ENCODE measurements at places on chromosomes 5 and 9.

- no peak for DNase-seq
Observed at GRCh38 chr9:8684978-8685708, 885.6 kb upstream of the DMAC1 start.

DNA sequence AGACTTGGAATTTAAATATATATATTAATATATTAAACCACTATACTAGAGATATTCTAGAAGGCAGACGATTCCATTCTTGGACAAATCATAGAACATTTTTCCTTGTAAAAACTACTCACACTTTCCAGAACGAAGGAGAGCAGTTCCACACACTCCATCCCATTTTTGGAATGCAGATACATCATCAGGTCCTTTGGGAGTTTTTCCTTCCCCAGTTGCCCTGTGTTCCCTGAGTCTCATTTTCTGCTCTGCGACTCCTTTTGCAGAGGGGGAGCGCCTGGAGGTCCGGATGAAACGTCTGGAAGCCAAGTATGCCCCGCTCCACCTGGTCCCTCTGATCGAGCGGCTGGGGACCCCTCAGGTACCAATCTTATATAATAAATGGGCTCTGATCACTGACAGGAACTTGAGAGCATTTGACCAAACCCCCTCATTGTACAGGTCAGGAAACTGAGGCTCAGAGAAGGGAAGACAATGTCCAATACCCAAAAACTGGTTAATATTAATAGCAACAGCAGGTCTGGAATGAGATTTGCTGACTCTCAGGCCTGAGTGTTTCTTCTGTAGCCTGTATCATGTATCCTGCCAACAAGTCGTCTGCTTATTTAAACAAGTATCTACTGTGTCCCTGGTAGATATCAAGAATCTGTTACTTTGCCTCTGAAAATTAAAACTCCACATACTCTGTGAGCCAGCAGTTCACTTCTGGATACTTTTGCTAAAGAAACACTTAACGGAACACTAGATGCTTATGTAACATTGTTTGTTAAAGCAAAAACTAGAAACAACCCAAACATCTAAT is 76.8 kb upstream of the NIPAL4 start:
- DNase-seq: no peak

GRCh38 chr5:133698646-133699526 is 86.5 kb upstream of the FSTL4 start:
- DNase-seq: no peak

- DNase-seq: no peak
Observed at GRCh38 chr5:106269252-106269843, 1401.4 kb downstream of the EFNA5 start.

GRCh38 chr9:14547245-14548060 is 145.8 kb downstream of the ZDHHC21 start:
- no peak for DNase-seq

DNA sequence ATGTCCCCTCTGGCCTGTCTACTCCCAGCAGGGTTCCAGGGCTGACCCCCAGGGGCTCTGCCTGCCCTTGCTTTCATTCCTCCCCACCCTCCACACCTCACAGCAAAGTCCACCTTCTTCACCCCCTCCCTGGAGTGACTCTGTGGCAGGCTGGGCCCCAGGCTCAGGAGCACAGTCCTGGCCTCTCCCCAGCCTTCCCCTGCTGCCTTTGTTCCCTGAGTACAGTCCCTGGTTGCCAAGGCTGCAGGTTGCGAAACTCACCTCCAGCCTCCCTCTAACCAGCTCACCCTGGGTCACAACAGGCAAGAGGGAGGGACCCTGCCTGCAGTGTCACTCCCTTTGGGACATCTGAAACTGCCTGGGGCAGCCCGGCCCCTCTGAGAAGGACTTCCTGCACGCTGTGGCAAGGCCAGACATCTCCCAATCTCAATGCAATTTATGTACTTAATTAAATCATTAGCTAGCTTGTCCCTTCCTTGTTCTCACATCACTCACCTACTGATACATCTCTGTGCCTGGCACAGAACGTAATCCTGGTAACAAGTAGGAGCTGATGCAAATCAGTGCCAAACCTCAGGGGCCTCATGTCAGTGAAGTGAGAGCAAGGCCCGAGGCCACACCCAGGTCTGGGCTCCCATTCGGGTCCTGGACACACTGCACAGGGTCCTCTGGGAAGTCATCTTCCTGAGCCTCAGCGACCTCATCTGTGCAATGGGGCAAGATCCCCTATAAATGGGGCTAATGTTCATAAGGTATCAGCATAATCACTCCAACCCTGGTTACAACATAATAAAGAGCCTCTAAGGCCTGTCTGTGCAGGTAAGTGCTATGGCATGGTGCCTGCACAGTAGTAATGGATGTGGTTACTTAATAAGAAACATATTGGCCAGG is 27.3 kb upstream of the TRIM14 start:
- no peak for DNase-seq

DNA sequence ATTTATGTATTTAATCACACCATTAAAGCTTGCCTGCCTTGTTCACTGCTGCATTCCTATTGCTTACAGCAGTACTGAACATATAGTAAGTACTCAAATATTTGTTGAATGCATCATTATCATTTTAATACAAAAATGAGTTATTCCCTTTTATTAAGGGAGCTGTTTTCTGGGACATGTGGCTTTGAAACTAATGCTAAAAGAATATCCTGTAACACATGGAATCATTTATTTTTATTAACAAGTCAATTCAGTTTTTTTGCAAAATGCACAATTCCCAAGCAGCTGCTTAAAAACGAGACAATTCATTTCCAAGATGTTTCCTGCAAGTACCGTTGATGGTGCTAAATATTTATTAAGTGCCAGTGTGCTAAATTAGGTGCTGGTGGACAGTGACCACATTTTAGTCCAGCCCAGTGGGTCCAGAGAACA is 148.3 kb upstream of the NR3C1 start:
- no peak for DNase-seq

- peak; percentile 3 for DNase-seq
Observed at GRCh38 chr5:150642991-150643710, 2.7 kb downstream of the SYNPO start.

DNA sequence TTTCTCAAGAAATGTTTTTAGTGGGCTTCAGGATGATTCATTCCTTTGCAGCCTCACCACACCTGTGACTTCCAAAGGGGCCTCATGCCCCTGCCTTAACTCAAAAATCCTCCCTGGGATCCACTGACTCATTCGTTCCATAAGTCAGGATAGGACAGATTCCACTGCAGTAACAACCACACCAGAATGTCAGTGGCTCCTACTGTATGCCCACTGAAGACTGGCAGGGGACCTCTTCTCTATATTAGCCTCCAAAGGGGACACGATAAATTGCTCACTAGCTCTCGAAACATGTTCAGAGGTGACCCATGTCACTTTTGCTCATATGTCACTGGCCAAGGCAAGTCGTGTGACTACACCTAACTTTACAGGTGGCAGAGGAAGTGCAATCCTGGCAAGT is 25.7 kb upstream of the LHX2 start:
- no peak for DNase-seq

DNA sequence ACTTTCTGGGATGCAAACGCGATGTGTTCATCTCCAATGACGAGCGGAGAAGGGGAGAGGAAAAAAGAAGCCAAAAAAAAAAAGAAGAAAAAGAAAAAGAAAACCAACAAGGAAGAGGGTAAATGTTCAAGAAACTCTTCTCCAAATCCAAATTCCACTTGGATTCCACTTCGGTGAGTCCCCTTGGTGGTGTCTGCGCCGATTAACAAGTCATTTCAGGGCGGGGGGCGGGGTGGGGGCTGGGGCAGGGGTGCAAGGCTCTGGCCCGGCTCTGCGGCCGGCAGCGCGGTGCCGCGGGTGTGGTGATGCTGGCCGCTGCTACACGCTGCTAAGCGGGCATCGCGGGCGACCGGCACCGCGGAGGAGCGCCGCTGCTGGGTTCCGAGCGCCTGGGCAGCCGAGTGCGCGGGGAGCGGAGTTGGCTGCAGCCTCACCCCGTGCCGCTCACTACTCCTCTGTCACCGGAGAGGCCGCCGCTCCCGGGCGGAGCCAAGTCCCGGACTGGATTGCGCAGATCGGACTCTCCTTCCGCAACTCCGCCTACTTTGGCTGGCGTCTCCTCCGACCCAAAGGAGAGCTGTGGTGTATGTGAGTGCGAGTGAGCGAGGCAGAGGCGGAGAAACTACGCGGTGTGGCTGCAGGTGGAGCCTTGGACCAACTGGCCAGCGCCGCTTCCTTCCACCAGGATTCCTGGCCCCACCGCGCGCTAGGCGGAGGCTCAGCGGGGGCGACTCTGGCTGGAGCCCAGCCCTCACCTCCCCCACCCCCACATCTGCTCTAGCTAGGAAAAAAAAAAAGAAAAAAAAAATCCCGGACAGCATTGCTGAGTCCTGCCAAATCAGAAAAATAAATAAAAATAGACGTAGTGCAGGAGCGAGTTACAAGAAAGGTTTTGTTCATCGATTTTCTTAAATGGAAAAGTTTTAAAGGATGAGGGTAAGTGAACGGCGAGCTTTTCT is at the start of gene SEMA6A:
Gene SEMA6A, minus strand, starts transcription at position 457 of the 959 bp plus-strand sequence. CDS start 69,879 bp downstream, outside the sequence.
- peak; percentile 92 for DNase-seq

DNA sequence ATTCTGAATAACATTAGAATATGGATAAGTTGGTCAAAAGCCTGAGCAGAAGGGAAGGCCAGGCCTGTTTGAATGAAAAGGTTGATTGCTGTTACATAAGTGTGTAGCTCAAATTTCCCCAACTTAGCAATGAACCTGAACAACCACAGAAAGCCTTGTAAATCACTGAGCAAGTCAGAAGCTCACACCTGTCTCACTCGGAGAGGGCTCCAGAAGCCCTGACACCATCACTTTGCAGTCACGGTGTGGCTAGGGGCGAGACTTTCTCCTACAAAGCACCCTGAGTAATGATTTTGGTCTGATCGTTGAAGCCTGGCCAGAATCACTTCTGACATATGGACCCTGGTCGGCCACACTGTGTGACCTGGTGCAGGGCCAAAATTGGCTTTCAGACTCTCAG is 62.0 kb downstream of the MTX3 start:
- DNase-seq: no peak

GRCh38 chr9:14344941-14345353 is 31.0 kb upstream of the NFIB start:
- DNase-seq: no peak

GRCh38 chr9:92429836-92430235 is 5.6 kb upstream of the OMD start:
- no peak for DNase-seq

- peak; percentile 46 for DNase-seq
Observed at GRCh38 chr5:141094481-141095262, at the start of gene PCDHB2. TSS of gene PCDHB2 (plus strand) at chr5:141094615. CDS start at chr5:141094791, 176 bp downstream.

DNA sequence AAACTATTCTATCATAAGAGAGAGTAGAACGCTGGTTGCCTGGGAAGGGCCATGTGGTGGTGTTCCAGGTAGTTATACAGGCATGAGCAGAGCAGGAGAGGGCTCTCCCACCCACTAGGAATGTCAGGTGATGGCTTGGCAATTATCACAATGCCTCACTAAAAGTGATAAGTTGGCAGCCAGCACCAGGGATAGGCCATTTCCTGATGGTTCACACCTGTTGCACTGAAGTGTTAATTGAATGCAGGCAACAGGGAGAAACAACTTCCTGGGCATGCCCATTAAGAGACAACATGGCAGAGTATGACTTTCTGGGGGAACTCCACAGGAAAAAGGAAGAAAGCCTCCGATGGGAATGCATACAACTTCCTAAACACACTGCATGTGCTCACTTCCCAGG is 593.2 kb downstream of the ELAVL2 start:
- DNase-seq: no peak

DNA sequence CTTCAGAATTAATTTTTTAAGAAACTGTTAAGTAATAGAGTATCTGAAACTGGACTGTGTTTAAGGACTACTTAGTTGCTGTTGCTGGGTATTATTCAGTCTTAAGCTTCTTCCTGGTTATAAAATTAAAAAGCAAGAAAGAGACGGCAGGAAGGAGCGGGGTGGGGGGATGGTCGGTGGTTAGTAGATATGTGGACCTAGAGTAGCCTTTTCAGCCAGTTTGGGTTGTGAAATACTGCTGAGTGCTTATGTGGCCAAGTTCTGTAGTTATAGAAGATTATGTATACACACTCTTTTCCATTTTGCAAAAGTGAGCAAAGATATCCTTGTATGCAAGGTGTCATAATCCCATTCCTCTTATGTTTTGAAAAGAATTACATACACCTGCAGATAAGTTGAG is 28.5 kb downstream of the TRIO start:
- DNase-seq: no peak

DNA sequence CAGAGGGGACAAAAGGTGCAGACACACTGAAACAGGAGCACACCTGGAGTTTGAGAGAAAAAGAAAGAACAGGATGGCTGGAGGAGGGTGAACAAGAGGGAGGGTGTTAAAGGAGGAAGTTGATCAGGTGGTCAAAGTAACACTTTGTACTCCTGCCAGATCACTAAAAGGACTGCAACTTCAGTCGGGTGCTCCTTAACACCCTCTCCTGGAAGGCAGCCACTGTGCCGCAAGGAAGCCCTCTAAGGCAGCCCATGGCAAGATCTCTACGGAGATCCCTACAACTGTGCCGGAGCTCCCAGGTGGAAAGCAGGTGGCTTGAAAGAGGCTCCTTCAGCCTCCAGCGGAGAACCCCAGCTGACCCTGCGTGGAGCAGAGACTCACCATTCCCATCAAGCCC is 124.4 kb upstream of the MSX2 start:
- DNase-seq: no peak

GRCh38 chr9:134260801-134261200 is 65.5 kb upstream of the RXRA start:
- no peak for DNase-seq

DNA sequence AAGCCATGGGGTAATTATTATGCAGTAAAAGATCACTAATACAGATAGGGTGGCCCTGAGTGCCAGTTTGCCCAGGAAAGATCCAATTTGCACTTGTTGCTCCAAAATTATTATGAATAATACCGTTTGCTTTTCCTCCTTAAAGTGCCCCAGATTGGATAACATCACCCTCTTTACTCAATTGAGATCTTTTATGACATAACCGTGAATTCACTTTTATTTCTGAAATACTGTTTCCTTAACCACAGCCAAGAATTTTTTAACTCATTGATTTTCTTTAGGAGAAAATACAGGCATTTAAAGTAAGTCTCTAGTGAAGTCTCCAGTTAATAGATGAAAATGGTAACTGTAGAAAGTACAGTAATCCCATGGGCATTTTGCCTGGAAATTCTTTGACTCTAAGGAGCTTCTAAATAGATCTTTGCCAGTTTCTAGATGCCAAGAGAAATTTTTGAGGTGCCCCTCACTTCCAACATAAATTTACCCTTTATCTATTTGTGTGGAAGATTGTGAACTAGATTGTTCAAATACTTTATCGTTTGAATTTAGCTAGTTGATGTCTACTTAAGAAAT is 99.2 kb downstream of the UHRF2 start:
- DNase-seq: no peak

GRCh38 chr9:17807613-17808282 is 228.9 kb downstream of the SH3GL2 start:
- DNase-seq: no peak

- DNase-seq: no peak
Observed at GRCh38 chr9:98960409-98960808, 16.7 kb downstream of the COL15A1 start.

DNA sequence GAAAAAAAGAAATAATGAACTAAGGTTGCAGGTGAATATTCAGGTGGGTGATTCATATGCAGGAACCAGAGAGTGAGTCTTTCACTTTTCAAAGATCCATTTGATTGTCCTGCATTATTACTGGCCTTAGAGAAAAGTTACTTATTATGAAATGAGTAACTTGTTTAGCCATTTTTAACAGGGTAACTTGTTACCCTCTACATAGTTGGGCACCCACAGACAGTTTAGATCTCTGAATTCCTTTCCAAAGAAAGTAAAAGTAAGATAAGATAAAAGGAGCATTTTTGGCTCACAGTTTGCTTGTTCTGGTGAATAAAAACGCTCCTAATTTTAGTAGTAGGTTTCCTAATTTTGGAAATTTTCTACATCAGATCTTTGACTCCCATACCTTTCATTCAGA is 54.1 kb upstream of the DAB2 start:
- no peak for DNase-seq

GRCh38 chr9:23552876-23553601 is 273.0 kb downstream of the ELAVL2 start:
- no peak for DNase-seq
